Smooth muscle cell of the pulmonary artery (primary cell): ENCODE measurements at places on chromosomes 16 and 17. TPM values are rescaled to one million over a fixed set of nuclear protein-coding genes. Genes with fewer than 3 reads are reported as not detected.

C1QL1 gene
- 0.33 and 0.46 TPM in 2 replicates for total RNA-seq

TBC1D3G gene
- total RNA-seq: 0.07 TPM in 1 of 2 replicates, not detected in the other

TBC1D28 gene
- not detected in 2 replicates for total RNA-seq

DHRS7B gene
- total RNA-seq: 12.6 and 18.3 TPM in 2 replicates

ALDOC gene
- 230 and 260 TPM in 2 replicates for total RNA-seq

SGCA gene
- total RNA-seq: 16.6 and 23.8 TPM in 2 replicates

ITGA3 gene
- total RNA-seq: 269 and 463 TPM in 2 replicates

TMC5 gene
- not detected in 2 replicates for total RNA-seq

SOST gene
- 8.8 and 20.9 TPM in 2 replicates for total RNA-seq

PIK3R6 gene
- total RNA-seq: not detected in 2 replicates

MYH2 gene
- not detected in 2 replicates for total RNA-seq

RPAIN gene
- total RNA-seq: 24.7 and 26.5 TPM in 2 replicates

IKZF3 gene
- not detected in 2 replicates for total RNA-seq

FGF11 gene
- total RNA-seq: 12.9 and 16.7 TPM in 2 replicates

TMEM238L gene
- total RNA-seq: not detected in 2 replicates

KRTAP9-2 gene
- total RNA-seq: not detected in 2 replicates

OTOA gene
- total RNA-seq: under 0.01 and 0.07 TPM in 2 replicates

GDPD3 gene
- total RNA-seq: 0.76 and 1.3 TPM in 2 replicates

SLC5A10 gene
- under 0.01 TPM in 1 of 2 replicates, not detected in the other for total RNA-seq

ENPP7 gene
- not detected in 2 replicates for total RNA-seq

TP53TG3 gene
- total RNA-seq: not detected in 2 replicates

GUCY2D gene
- total RNA-seq: not detected in 2 replicates

SLC26A11 gene
- total RNA-seq: 12.4 and 19.0 TPM in 2 replicates
